ENCODE measurements at places on chromosomes 13 and 19.

DNA sequence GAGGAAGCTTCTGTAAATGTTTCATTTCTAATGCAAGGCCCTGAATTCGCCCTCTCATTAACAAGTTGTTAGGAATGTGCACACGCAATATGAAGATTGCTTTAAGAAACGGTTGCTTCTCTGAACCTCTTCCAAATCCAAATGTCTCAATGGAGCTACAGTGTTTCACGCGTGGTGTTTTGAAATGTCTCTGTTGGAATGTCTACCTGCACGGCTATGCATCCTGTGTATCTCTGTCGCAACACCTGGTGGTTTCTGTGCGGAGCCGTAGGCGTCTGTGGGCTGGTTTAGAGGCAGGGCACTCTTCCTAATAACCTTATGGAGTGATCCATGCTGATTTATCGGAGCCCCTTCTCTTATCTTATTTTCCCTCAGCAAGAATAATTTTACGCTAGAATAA is 1584.2 kb upstream of the SLC10A2 start:
- no peak for DNase-seq

GRCh38 chr19:13966684-13967128 is 14.4 kb downstream of the DCAF15 start:
- DNase-seq = no peak

DNA sequence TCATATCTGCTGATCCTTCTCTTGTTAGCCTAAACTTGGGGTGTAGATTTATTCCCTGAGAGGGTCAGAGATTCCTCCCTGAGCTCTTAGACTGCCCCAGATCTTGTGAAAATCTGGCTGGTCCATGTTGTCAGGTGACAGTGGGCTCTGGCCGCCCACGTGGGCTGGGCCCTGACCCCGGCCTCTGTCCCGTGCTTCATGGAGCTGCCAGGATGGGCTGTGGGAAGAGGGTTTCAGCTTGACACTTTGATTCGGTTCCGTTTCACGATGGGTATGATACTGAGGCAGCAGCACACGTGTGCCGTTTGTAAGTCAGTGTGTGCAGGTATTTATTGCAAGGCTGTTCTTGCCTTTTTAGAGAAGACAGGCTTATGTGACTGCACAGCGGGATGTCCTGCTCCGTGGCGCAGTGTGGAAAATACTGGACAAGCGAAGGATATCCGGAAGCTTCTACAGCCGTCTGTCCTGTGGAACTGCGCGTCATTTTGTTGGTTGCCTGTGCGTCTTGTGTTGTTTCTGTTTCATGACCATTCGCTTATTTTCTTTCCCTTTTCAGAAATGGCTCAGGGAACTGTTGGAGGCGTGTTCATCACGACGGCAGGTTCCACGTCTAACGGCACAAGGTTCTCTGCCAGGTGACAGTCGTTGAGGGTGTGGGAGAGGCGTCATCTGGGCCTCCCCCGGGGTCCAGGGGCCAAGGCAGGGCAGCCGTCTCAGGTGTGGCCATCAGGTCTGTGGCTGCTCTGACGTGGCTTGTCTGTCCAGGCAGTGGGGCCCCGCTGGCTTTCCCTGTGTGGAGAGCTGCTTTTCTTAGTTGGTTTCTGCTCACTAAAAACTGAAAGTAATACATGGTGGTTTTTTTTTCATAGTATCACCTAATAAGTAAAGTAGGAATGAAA is 20.5 kb downstream of the ATP4B start:
- DNase-seq = peak; percentile 58

DNA sequence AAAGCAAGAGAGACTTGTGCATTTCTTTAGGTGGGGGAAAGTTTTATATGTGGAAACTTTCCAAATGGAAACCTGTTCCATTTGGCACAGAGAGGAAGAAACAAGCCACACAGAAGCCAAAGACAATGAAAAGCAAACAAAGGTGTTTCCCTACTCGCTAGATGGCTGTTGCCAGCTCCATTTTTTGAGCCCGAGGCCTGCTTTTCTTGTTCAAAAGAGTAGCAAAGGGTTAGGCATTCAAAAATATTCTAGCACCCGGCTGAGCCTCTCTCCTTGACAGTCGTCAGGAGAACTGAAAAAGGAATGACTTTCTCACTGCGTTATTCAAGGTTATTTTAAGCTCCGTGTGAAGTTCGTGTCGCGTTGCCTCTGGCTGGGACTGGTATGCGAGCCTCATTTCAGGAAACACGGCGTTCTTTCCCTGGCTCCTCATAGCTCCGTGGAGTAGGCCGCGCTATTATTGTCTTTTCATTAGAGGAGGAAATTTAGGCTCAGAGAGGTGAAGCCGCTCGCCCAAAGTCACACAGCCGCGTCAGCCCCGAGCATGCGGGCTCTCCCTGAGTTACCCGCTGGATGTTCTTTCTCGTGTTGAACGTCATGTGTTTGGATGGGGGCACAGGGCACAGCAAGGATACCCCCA is 7.6 kb downstream of the TRPM4 start:
- DNase-seq = no peak

DNA sequence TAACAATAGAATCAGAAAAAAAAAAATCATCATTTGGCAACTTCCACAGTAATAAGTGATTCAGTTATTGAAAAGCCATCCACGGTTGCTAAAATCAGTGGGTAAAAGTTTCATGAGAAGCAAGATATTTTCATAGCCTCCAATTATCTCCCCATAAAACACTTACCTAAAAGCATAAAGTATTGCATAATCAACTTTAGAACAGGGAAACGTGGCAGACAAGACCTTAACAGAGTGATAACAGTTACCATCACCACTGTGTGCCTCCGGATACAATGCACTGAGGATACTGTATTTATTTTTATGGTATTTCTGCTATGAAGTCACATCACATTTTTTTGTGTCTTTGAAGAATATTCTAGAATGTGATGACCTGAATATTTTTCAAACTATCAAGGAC is 37.0 kb downstream of the ABCC4 start:
- no peak for DNase-seq

DNA sequence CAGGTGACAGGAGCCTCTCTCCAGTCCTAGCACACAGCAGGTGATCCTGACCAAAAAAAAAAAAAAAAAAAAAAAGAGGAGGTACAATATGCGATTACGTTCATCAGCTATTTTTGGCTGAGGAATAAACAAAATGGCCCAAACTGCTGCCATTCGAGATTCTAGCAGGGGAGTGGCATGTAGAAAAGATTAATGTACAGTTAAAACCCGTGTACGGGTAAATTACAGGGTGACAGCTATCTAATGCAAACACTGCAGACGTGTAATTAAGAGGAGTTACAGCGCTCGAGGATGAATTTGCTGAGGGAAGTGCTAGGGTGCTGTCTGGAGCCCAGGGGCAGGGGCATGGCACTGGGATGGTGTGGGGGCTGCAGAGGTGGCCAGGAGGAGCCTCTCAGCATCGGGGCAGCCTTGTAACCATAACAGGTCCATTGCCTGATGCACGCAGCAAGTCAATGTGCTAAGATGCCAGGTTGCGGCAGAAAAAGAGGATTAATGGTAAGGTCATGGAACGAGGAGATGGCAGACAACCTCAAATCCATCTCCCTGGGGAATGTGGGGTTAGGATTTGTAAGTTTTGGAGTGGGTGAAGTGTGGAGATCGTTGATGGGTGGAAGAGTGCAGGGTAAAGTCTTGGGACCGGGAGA is 17.4 kb downstream of the CHST8 start:
- DNase-seq = no peak

DNA sequence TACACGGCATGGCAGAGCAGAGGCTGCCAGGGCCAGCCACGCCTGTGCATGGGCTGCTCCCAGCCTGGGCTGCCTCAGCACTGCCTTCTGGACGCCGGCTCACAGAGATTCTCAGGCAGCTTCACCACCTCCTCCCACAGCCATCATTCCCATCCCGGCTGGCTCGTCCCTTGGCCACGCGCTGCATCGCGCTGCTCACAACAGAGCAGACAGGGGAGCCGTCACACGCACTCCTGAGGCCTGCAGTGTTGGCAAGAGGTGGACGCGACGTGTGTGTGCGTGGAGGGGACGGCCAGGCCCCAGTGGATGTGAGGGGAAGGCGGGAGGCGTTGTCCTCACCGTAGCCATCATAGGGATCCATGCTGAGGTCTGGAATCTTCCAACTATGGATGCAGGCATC is 7.6 kb upstream of the PRKD2 start:
- DNase-seq = no peak

DNA sequence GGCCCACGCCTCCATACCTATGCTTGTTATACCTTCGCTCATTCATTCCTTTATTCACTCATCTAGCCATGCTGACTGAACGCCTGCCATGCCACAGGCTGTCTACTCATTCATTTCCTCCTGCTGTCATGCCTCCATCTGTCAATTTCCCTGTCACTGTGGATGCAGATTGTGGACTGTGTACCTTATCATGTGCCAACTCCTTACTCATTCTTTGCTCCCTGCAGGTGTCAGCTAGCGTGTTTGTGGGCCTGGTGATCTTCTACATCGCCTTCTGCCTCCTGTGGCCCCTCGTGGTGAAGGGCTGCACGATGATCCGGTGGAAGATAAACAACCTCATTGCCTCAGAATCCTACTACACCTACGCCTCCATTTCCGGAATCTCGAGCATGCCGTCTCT is 4.1 kb upstream of the PSMD8 start:
- DNase-seq = no peak

- DNase-seq = no peak
These were observed 71.4 kb downstream of the ALOX5AP start for GRCh38 chr13:30806784-30807183.

- no peak for DNase-seq
These were observed 5.2 kb upstream of the ZNF536 start for GRCh38 chr19:30367006-30367405.

GRCh38 chr13:33884531-33885220 is 66.7 kb downstream of the RFC3 start:
- DNase-seq = no peak

- no peak for DNase-seq
These were observed 7.5 kb downstream of the C3 start for GRCh38 chr19:6712692-6713670.

DNA sequence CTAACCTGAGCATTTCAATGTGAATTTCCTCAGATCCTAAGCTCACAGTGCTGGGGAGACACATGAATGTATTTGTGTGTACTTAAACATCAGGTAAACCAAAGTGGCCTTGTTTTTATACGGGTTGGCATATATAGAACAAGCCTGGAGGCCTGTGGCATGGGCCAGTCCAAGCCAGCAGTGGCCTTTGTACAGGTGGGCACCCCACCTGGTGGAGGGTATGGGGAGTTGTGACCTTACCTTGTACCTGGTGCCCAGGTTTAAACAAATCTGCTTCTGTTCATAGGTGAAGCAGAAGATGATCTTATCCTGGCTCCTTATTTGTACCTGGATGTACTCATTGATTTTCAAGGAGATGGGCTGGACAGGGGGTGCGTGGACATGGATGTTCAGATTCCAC is 71.0 kb downstream of the ERICH6B start:
- DNase-seq = no peak

GRCh38 chr13:99496184-99497142 is 4.8 kb upstream of the TM9SF2 start:
- peak; percentile 100 for DNase-seq

DNA sequence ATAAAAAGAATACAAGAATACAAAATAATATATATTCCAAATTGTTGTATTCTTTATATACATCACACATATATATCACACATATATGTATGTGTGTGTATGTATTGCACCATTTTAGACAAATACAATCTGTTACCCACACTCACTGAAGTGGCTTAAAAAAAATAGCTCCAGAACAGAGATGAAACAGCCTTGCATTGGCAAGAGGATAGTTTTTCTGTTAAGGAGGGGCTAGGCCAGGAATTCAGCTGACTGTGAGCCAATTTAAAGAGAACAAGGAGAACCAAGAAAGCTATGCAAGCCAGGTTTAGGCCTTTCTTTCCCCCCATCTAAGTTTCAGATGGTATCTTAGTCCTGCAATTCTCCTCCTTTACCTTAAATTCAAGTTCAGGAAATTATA is 257.5 kb downstream of the MZT1 start:
- DNase-seq = no peak

DNA sequence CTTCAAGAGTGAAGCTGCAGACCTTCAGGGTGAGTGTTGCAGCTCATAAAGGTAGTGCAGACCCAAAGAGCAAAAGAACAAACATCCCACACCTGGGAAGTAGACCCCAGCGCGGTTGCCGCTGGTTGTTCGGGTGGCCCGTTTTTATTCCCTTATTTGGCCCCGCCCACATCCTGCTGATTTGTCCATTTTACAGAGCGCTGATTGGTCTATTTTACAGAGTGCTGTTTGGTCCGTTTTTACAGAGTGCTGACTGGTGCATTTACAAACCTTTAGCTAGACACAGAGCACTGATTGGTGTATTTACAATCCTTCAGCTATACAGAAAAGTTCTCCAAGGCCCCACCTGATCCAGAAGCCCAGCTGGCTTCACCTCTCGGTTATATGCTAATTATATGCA is 1.0 kb downstream of the SCGB2B2 start:
- no peak for DNase-seq

DNA sequence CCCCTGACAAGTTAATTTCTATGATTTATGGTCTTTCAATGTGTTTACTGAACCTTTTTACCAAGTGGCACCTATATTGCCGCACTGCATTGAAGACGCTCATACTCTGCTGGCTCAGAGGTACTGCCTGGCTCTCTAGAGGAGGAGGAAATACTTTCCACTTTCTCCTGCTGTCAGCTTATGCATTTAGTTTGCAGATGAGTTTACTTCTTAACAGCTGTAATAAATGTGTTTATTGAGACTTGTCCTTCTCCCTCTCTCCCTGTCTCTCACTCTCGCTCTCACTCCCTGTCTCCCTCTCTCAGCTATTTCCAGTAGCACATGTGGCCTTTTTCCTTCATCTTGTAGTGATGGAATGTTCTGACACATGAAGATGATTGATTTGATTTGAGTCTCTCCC is 60.3 kb upstream of the SPATA13 start:
- DNase-seq = no peak

DNA sequence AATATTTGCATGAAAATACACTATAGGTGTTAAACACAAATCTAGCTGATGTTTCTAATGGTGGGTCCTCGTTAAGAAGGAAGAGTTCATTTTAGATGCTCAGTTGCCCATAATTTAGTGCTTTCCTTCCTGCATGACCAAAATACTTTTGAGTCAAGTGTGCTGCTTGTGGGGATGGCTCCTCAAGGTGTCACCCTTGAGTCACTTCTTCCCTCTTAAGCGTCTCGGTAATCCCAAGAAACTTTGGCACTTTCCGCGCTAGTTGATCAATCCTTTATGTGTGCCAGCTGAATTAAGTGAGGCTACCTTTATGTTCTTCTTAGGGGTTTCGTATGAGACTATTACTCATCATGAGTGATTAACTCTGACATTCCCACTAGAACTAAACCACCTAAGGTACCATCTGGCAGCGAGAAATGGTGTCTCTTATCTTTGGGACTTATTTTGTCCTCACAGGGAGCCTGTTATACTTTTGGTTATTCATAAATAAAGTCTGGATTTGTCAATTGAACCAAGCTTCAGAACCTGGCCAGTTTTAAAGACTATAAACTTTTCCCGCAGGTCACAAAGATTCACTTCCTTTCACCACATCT is 106.8 kb downstream of the NHLRC3 start:
- DNase-seq = peak; percentile 29

DNA sequence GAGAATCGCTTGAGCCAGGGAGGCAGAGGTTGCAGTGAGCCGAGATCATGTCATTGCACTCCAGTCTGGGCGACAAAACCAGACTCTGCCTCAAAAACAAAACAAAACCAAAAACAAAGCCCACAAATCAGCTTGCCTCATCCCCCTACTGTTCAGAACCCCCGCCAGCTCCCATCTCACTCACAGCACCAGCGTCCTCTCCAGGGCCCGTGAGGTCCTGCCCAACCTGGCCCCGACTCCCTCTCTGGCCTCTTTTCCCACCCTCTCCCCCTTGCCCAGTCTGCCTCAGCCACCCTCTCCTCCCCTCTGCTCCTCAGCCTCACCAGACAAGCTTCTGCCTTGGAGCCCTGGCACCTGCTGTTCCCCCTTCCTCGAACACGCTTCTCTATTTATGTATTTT is 3.8 kb downstream of the SLC8A2 start:
- DNase-seq = no peak

GRCh38 chr19:1135454-1135853 is 31.7 kb downstream of the GPX4 start:
- no peak for DNase-seq

All from SJSA1 (cell line).